ENCODE measurements at places on chromosomes 7 and 10. TPM values are rescaled to one million over a fixed set of nuclear protein-coding genes. Genes with fewer than 3 reads are reported as not detected.

Gene PIK3AP1
- 1.9 TPM for polyA plus RNA-seq

Gene GPR37
- 1.5 TPM for polyA plus RNA-seq

Gene BICC1
- polyA plus RNA-seq, result 0.20 TPM

Gene BUB3
- polyA plus RNA-seq, result 183 TPM
